ENCODE measurements at places on chromosomes 11 and 22. TPM values are rescaled to one million over a fixed set of nuclear protein-coding genes. Genes with fewer than 3 reads are reported as not detected.

GRCh38 chr11:76236092-76236999, 30.0 kb upstream of the WNT11 start:
- peak overlapping the region; percentile 86 for H3K4me3 ChIP-seq
- peaks cover 15% of the 10 kb centered on the region for H3K4me1 ChIP-seq
- peak overlapping the region; percentile 74 for H3K27ac ChIP-seq
- H3K27me3 ChIP-seq = no peaks in the 10 kb centered on the region
- no peaks in the 10 kb centered on the region for H3K36me3 ChIP-seq
- DNase-seq = no peak

DNA sequence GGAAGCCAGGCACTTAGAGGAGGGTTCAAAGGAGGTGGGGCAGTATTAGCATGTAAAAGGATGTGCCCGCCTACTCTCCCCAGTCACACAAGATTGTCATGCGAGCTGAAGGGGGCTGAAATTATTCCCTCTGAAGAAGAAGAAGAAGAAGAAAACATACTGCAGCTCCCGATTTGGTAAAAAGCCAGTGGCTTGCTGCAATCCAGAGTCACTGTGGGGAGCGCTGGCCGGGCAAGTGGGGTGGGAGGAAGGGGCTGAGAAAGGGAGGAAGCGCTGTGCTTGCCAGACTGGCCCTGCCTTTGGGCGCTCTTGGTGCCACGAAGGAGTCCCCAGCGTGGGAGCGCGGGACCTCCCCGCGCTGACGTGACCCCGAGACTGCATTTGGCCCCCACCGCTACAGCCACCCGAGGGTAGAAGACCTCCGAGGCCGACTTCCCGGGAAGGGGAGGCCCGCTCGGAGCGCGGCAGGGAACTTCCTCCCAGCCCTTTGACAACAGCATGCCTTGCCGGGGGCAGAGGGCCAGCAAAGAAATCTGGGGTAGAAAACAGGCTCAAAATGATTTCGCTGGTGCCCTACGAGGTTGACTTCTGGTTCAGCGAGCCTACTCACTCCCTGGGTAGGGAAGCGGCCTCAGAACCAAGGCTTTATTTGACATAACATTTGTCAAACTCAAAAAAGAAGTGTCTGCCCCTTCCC, 906.3 kb downstream of the DLG2 start:
- H3K36me3 ChIP-seq = no peaks in the 10 kb centered on the region
- DNase-seq = no peak
- no peak overlapping the region for H3K27ac ChIP-seq
- H3K4me1 ChIP-seq = no peaks in the 10 kb centered on the region
- peak overlapping the region; percentile 8 for H3K4me3 ChIP-seq

DNA sequence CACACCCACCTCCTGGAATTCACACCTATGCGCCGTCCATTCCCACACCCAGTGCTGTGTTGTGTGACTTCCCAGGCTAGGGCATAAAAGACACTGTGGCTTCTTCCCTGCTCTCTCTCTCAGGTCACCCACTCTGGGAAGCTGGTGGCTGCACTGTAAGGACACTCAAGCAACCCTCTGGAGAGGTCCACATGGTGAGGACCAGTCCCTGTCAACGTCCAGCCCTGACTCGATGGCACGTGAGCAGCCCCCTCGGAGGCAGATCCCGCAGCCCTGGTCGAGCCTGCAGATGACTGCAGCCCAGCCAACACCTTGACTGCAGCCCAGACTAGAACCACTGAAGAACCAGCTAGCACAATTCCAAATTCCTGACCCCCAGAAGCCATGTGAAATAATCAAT, 16.2 kb downstream of the CBX7 start:
- H3K27ac ChIP-seq = no peak overlapping the region
- H3K27me3 ChIP-seq = no peaks in the 10 kb centered on the region
- no peak overlapping the region for H3K4me3 ChIP-seq

- no peak overlapping the region for H3K4me3 ChIP-seq
- H3K36me3 ChIP-seq = no peaks in the 10 kb centered on the region
- no peak for DNase-seq
- H3K4me1 ChIP-seq = no peaks in the 10 kb centered on the region
Measured at GRCh38 chr22:36948273-36949225, 35.1 kb downstream of the CSF2RB start.

- H3K4me1 ChIP-seq = peaks cover 13% of the 10 kb centered on the region
- DNase-seq = no peak
- H3K4me3 ChIP-seq = no peak overlapping the region
- H3K27me3 ChIP-seq = no peaks in the 10 kb centered on the region
- no peaks in the 10 kb centered on the region for H3K36me3 ChIP-seq
- no peak overlapping the region for H3K27ac ChIP-seq
Measured at GRCh38 chr22:45905924-45906865, 70.8 kb downstream of the WNT7B start.

- H3K36me3 ChIP-seq = no peaks in the 10 kb centered on the region
- H3K27ac ChIP-seq = peak overlapping the region; percentile 58
- no peaks in the 10 kb centered on the region for H3K27me3 ChIP-seq
- DNase-seq = no peak
- peak overlapping the region; percentile 11 for H3K4me3 ChIP-seq
- H3K4me1 ChIP-seq = peaks cover 16% of the 10 kb centered on the region
Measured at GRCh38 chr11:61488651-61489291, 19.8 kb upstream of the LRRC10B start.

DNA sequence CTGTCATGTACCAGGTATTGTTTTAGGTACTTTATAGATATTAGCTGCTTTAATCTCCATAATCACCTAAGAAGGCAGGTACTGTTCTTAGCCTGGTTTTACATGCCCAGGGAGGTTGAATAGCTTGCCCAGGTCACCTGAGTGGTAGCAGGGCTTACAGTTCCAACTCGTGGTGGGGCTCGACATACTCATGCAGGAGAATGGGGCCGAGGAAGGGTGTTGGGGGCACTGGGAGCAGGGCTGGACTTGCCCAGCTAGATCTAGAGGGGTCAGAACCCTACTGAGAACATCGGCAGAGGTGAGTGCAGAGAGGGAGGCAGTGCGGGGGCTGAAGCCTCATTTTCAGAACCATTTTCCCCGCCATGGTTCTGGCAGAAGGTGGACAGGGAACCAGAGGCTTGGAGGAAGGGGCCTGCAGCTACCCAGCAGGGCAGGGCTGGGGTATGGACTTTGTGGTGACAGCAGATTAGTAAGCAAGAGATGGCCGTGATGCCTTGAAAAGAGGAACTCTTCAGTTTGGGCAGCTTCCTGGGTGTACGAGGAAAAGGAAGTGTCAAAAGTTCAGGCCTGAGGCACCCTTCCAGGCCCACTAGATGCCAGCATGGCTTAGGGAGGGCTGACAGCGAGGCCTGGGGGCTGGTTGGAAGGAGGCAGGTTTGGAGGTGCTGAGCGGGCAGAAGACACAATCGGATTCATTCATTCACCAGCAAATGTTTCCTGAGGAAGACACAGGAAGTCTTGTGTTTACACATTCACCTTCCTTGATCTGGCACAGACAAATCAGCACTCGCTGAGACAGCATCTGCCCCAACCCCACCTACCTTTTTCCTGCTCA, 54.7 kb upstream of the LYVE1 start:
- DNase-seq = no peak
- H3K27ac ChIP-seq = no peak overlapping the region
- no peak overlapping the region for H3K4me3 ChIP-seq
- no peaks in the 10 kb centered on the region for H3K4me1 ChIP-seq
- no peaks in the 10 kb centered on the region for H3K36me3 ChIP-seq

DNA sequence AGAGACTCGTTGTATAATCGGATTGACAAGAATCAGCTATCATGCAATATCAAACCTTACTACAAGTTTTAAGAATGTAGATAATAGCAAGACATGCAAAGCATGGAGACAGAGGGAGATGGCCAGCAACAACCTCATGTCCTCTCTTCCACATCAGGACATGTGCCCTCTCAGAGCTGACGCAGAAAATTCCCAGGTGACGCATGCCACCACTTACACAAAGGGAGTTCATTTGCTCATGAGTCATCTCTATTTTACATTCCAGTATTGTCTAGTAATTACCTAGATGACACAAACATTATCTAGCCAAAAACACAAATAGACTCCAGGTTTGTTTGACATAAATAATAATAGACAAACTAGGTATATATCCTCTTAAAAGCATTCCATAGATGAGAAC, 38.1 kb upstream of the OPCML start:
- no peak overlapping the region for H3K4me3 ChIP-seq
- H3K4me1 ChIP-seq = no peaks in the 10 kb centered on the region
- peaks cover 7% of the 10 kb centered on the region for H3K27me3 ChIP-seq
- no peak for DNase-seq

DNA sequence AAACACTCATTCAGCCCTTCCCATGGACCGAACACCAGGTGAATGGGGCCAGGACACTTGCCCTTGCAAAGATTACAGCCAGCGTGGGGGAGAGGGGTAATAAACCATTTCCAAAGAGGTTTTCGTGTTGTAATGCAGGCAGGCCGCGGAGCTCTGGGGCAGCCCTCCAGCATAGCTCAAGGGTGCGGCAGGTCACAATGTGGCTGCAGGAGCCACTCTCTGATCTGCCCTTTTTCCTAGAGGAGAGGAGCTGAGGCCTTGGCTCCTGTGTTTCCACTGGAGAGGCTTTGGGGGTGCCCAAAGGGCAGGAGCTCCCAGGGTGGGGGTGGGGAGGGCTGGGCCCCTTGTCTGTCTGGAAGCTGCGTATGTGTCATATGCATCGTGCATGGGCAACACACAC, 134.2 kb upstream of the NECTIN1 start:
- no peak overlapping the region for H3K27ac ChIP-seq
- H3K4me1 ChIP-seq = no peaks in the 10 kb centered on the region
- H3K36me3 ChIP-seq = no peaks in the 10 kb centered on the region
- peaks cover 20% of the 10 kb centered on the region for H3K27me3 ChIP-seq

- no peaks in the 10 kb centered on the region for H3K36me3 ChIP-seq
- H3K27me3 ChIP-seq = no peaks in the 10 kb centered on the region
- H3K4me1 ChIP-seq = no peaks in the 10 kb centered on the region
- no peak overlapping the region for H3K27ac ChIP-seq
- H3K4me3 ChIP-seq = no peak overlapping the region
Measured at GRCh38 chr11:36817336-36817965, 219.4 kb upstream of the RAG2 start.

DNA sequence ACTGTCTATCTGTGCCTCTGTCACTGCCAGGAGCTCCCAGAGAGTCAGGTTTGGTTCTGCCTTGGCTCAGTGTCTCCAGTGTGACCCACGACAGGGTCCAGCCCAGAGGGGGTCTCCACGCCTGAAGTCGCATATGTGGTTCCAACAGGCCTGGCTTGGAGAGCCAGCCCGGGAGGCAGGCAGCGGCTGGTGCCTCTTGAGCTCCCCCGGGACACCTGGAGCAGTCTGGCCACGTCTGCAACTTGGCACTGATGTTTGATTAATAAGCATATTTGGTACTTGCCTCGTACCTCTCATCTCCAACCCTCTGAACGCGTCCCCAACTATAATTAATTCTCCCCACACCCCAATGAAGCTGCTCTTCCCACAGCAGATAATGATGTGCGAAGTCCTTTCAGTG, 31.7 kb upstream of the SHISAL1 start:
- DNase-seq = no peak
- H3K27ac ChIP-seq = no peak overlapping the region
- no peaks in the 10 kb centered on the region for H3K27me3 ChIP-seq
- H3K36me3 ChIP-seq = no peaks in the 10 kb centered on the region
- peaks cover 4% of the 10 kb centered on the region for H3K4me1 ChIP-seq

GRCh38 chr11:58928107-58928499, 11.2 kb upstream of the GLYATL1 start:
- H3K36me3 ChIP-seq = no peaks in the 10 kb centered on the region
- H3K27ac ChIP-seq = no peak overlapping the region
- peaks cover 2% of the 10 kb centered on the region for H3K27me3 ChIP-seq
- no peaks in the 10 kb centered on the region for H3K4me1 ChIP-seq
- no peak overlapping the region for H3K4me3 ChIP-seq

GRCh38 chr11:116567721-116568242, 205.0 kb downstream of the BUD13 start:
- no peak overlapping the region for H3K27ac ChIP-seq
- no peak overlapping the region for H3K4me3 ChIP-seq
- no peak for DNase-seq

DNA sequence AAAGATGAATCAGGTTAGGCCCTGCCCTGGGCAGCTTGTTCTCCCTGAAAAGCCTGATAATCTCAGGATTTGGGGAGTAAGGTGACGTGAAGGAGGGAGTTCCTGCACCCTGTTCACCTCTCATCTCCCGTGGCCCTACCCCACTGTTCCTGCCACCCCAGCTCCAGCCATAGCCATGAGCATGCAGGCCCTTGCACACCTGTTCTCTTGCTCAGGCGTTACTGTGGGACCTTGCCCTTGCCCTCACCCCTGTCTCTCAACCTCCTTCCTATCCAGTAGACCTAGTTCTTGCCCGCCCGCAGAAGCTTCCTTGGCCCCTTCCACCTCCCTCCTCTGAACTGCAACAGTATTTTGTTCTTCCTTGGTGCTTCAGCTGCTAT, 15.0 kb downstream of the TSKU start:
- no peaks in the 10 kb centered on the region for H3K27me3 ChIP-seq
- no peak for DNase-seq
- no peak overlapping the region for H3K27ac ChIP-seq
- no peak overlapping the region for H3K4me3 ChIP-seq
- H3K36me3 ChIP-seq = no peaks in the 10 kb centered on the region

- H3K36me3 ChIP-seq = no peaks in the 10 kb centered on the region
- no peak overlapping the region for H3K27ac ChIP-seq
- H3K4me1 ChIP-seq = no peaks in the 10 kb centered on the region
- DNase-seq = no peak
Measured at GRCh38 chr22:46389081-46389480, 53.6 kb downstream of the TRMU start.

- H3K36me3 ChIP-seq = peaks cover 3% of the 10 kb centered on the region
- peaks cover 9% of the 10 kb centered on the region for H3K4me1 ChIP-seq
- no peak overlapping the region for H3K27ac ChIP-seq
- no peak for DNase-seq
Measured at GRCh38 chr11:126229858-126230540, 18.4 kb downstream of the FAM118B start.

The PRRG4 gene
- 0.87 TPM for total RNA-seq

The CST6 gene
- total RNA-seq = 0.23 TPM

The ATG2A gene
- 28.8 TPM for total RNA-seq

The OR6A2 gene
- total RNA-seq = 0.15 TPM

The KDM4E gene
- not detected for total RNA-seq

The MYRF gene
- 2.8 TPM for total RNA-seq

The C11orf24 gene
- 53.1 TPM for total RNA-seq

The ELMOD1 gene
- 2.1 TPM for total RNA-seq

The CASP5 gene
- not detected for total RNA-seq

The BLID gene
- 0.41 TPM for total RNA-seq

The JAML gene
- total RNA-seq = 0.39 TPM

The OR6T1 gene
- total RNA-seq = not detected
